Stimulated activated CD4-positive, alpha-beta T cell treated with anti-CD3 and anti-CD28 coated beads, Interleukin-1b, Interleukin-23, amount 100 ng/mL, for 1 hour (primary cell): ENCODE measurements at places on chromosomes 7 and 10.
A peak's percentile ranks its signal among the peaks of the same experiment; 100 is the strongest.

DNA sequence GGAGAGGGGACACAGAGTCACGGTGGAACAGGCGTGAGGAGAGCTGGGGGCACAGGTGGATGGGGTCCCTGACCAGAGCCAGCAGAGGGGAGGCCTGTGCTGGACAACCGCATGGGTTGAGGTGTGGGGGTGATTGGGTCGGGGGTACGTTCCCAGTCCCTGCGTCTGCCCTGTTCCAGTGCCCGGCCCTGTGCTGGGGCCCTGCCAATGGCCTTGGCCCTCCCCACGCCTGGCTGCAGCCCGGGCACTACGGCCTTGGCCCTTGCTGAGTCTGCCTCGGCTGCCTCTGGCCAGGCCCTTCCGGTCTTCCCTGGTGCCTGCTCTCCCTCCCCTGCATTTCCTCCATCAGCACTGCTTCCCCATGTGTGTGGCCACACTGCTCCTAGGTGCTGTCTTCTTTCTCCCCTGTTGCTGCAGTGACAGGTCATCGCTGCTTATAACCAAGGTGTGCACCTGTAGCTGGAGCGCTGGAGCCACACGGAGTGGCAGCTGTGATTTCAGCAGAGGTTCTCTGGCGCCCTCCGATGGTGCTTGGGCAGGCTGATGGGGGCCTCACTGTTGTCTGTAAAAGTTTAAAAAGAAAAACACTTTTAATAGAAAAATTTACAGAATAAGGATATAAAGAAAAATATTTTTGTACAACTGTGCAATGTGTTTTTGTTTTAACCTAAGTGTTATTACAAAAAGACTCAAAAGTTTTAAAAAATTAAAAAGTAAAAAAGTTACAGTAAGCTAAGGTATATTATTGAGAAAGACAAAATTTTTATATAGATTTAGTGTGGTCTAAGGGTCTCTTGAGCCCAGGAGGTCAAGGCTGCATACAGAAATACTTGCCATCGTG is 45.2 kb upstream of the BHLHA15 start:
- no peak for DNase-seq

GRCh38 chr7:2436341-2437104 is 33.1 kb downstream of the CHST12 start:
- no peak for DNase-seq

- peak; percentile 57 for DNase-seq
Measured at GRCh38 chr7:151008511-151009323, 15.6 kb downstream of the ATG9B start.

- no peak for DNase-seq
Measured at GRCh38 chr7:87624628-87625027, 3.6 kb upstream of the RUNDC3B start.

DNA sequence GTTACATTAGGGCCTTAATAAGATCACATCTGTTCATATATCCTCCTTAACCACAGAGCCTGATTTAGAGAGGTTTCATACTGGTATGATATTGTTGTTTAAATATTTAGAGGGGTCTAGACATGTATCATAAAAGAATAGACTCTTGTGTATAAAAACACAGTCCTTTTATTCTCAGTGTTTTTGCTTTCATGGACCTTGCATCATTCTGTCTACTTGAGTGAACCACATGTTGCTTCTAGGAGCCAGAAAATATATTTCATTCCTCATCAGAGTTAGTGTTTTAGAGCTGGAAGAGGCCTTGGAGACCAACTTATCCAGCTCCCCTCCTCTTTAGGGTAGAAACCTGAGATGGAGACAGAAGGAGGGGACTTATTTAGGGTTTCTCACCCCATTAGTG is 312.8 kb downstream of the LRMDA start:
- DNase-seq, result no peak

DNA sequence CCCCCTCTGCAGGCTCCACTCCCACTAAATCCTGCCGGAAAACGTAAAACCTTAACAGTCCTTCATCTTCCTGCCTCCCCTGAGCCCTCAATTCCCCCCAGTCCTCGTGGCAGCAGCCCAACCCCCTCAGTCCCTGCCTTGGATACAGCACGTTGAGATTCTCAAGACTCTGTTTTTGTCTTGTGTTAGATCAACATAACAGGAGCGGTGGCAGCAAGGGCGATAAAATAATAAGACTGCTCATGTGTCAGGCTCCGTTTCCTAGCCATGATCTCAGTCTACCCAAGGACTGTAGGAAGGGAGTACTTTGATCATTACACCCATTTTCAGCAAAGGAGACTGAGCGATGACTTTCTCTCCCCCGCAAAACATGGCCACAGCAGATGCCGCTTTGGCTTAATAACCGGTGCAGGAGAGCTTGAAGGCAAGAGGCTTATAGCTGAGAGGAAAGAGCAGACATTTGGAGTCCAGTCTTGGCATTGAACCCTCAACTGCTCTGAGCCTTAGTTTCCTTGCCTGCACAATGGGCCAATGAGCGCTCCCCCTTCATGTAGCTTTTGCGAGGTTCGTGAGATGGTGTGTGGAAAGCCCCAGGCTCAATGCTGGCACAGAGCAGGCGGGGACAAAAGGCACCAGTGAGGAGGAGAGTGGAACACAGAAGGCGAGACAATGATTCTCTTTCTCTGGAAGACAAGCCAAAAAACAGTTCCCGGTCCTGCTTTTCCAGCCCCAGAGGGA is 42.1 kb upstream of the PCBD1 start:
- no peak for DNase-seq

DNA sequence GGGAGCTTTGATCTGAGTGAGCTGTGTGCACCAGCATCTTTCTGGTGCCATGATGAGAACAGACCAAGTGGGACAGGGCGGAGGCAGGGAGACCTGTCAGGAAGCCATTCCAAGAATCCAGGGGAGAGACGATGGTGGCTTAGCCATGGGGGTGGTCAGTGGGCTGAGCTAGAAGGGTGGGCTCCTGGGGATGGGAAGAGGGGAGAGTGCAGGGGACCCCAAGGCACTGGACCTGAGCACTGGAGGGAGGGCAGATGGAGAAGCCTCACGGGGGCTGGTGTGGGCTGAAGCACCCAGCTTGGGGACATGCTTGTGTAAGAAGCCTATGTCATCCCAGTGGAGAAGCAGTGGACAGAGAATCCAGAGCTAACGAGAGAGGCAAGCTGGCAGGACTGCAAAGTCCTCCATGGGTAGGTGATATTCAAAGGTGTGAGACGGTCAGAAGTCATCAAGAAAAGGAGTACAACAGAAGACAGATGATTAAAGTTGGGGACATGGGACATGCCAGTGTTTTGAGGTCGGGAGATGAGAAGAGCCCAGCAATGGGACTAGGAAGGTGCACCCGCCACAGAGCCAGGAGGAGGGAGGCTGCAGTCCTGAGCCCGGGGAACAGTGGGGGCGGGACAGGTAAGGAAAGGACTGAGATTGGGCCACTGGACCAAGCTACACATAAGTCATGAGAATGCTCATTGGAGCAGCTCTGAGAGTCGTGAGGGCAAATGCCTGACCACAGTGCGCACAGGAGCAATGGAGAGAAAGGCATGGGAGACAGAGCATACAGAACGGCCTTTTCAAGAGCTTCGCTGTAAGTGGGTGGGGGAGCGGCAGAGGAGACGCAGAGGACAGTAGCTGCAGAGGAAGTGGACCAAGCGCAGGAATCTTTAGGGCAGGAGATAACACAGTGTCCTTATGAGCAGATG is 72.0 kb downstream of the GRID1 start:
- no peak for DNase-seq

- DNase-seq, result no peak
Measured at GRCh38 chr10:98265403-98266378, 2.3 kb downstream of the LOXL4 start.

DNA sequence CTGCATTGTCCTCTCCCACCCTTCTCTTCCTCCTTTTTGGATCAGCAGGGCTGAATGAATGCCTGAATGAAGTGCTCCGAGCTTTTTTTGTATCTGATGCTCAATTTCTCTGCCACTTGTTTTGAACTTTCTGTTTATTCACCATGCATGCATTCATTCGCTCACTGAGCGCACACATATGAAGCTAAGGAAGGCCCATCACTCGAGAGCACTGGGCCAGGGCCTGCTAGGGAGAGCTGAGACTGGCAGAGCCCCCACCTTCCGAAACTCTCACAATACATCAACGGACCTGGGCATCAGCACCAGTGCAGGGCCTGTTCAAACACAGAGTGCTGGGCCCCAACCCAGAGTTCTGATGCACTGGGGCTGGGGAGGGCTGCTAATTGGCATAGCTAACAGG is 45.7 kb downstream of the RPS24 start:
- no peak for DNase-seq

GRCh38 chr7:142353147-142354060 is 95.5 kb upstream of the PRSS58 start:
- DNase-seq, result no peak

DNA sequence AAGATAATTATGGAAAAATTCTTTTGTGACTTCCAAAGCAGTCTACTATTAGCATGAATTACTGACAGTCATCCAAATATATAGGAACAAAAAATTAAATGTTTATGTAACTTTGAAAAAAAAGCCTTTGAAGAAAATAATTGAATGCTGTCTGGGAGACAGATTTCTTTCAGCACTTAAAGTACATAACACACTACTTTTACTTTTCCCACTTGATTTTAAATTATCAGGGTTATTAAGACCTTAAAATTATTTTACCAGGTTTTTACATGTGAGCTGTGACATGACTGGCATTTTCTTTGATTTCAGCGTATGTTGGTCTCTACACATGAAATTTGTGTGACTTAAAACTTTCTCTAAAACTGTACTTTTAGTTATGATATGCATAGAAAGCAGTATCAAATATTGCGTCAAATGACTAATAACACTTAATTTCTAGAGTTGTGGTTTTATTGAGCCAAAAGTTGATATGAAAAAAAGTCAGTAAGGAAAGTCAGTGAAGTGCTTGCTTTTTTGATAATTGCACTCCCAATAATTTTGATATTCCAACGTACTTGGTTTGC is 3.1 kb downstream of the PTEN start:
- DNase-seq, result no peak

DNA sequence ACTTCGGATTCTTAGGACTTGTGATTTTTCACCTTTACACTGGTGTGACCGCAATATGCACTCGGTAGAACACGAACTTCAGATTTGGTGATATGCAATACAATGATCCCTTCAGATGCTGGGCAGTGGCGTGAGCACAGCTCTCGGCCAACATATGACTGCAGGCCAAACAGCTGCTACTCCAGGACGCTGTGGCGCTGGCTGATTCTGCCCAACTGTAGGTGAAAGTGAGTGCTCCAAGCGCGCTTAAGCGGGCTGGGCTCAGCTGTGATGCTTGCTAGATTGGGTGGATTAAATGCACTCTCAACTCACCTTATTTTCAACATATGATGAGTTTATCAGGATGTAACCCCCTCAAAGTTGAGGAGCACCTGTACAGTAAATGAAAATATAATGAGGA is 137.6 kb upstream of the RET start:
- no peak for DNase-seq

GRCh38 chr7:115494529-115495147 is 535.9 kb downstream of the TFEC start:
- no peak for DNase-seq

GRCh38 chr10:123501148-123501547 is 165.0 kb upstream of the GPR26 start:
- no peak for DNase-seq

- DNase-seq, result no peak
Measured at GRCh38 chr7:15335390-15335789, 226.4 kb downstream of the AGMO start.

GRCh38 chr10:129075927-129076326 is 391.1 kb upstream of the MGMT start:
- no peak for DNase-seq

- DNase-seq, result no peak
Measured at GRCh38 chr10:70982443-70982842, 94.1 kb upstream of the PCBD1 start.

DNA sequence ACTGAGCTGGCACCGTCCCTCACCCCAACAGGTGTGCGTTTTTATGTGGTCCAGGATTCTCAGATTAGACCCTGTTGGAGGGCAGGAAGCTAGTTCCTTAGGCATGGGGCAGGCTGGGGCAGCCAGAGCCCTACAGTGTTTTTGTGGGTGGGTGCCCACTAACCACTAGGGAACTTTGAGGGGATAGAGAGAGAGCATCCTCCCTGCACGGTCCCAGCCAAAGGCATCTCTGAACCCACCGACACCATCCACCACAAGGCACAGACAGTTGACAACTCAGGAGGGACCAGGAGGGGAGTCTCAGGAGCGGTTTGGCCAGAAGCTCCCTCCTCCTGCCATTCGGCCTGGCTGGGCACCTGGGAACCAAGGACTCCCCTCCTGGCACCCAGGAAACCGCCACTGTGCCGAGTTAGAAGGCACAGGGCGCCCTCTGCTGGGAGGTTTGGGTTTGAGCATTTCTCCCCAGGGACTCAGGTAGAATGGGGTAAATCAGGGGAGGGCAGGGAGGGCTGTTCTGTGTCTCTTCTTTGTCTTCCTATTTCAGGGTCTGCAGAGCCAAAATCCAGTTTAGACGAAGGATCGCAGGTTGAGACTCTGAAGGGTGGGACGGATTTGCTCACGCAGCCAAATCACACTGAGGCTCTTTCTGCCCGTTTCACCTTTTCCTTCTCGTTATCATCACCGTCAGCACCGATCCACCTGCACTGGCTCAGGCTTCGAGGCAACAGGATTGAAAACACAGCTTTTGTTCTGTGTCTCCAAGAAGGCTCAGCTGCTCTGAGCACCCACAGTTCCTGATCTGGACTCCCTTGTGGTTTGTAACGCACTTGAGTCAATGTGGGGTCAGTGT is 84.8 kb upstream of the COL13A1 start:
- peak; percentile 36 for DNase-seq

DNA sequence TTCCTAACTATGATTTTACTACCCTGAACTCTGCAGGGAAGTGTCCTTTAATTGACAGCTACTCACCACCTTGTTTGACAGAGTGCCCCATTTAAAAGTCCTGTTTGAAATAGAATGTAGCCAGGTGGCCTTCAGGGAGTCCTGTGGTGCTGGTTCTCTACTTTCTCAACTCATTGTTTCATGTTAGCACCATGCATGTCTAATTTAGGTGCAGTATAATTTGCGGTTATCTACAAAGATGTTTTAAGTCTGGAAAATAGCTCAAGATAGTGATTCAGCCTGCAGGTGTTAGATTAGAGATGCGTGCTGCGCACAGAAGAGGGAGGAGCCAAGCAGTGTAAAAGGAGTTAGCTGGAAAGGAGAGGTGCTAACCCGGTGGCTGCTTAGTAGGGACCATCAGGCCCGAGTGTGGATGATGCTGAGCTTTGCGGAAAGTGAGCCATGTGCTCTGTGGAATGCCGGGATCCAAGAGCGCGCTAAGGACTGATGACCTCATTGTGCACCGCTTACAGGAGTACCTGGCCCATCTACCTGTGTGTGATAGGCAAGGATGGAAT is 1.2 kb downstream of the CCM2 start:
- peak; percentile 48 for DNase-seq

- DNase-seq, result no peak
Measured at GRCh38 chr7:74482629-74483401, 29.1 kb downstream of the GTF2IRD1 start.

- DNase-seq, result no peak
Measured at GRCh38 chr10:122113945-122114747, 125.2 kb downstream of the TACC2 start.

- no peak for DNase-seq
Measured at GRCh38 chr10:104935656-104936055, 294.6 kb downstream of the SORCS3 start.
